EH (cell line): ENCODE measurements at places on chromosomes 5 and 9.

- peak; percentile 75 for DNase-seq
Observed at GRCh38 chr9:82206490-82206889, 217.9 kb downstream of the SPATA31D1 start.

DNA sequence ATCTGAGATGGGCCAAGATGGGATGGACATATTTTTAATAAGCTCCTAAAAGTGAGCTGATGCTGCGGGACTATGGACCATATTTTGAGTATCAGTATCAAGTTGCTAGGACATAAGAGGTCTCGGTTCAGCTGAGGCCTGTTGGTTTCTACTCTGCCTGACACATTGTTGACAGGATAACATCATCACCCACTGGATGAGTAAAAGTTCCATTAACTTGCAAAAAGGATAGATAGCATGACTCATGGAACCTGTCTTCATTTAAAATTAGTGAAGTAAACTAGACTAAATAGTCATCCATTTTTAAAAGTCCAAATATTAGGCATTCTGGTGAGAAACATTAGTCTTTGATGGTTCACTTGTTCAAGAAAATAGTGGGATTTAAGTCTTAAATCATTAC is 33.3 kb downstream of the PARP8 start:
- DNase-seq = peak; percentile 7

DNA sequence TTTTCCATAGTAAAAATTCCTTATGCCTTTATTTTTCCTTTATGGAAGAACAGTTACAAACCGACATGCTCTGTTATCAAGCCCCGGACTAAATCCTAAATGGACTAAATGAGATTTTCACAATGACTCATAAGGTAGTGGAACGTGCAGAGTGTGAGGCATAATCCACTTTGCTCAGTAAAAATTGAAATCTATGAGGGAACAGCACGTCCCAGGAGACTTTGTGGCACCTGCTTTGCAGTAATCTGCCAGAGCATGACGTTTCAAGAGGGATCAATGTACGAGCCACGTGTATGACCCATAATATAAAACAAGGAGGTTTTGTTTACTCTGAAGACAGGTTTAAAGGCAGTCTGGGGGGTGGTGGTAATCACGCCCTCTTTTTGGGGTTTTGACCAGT is 83.8 kb upstream of the GNA14 start:
- DNase-seq = no peak

GRCh38 chr5:154015071-154015693 is 23.5 kb downstream of the FAM114A2 start:
- DNase-seq = peak; percentile 28

GRCh38 chr9:81683238-81683637 is 6.1 kb downstream of the TLE1 start:
- no peak for DNase-seq
